Bone marrow (tissue), 2 donors: ENCODE measurements at places on chromosomes 7 and 10.
A peak's percentile ranks its signal among the peaks of the same experiment; 100 is the strongest.

- no peak for DNase-seq
Measured at GRCh38 chr7:14170872-14171271, 181.4 kb upstream of the ETV1 start.

DNA sequence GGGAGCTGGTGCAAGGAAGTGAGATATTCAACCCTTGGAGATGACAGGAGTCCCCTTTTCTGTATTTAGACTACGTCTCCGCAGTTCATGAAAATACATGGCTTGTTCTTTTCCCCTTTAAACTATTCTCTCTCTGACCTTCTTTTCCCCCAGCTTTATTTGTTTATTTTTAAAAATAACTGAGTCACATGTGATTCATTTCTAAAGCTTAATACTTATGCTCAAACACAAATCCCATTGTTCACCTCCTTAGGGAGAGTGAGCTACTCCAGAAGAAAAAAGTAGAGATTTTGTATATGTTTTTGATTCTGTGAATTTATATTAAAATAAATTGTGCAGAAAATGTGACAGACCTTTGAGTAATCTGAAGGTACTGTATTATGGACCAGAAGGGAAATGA lies 35.9 kb upstream of the FZD1 start:
- DNase-seq: no peak

GRCh38 chr7:2510130-2510776 lies 9.3 kb upstream of the LFNG start:
- DNase-seq: no peak

- DNase-seq: no peak
Measured at GRCh38 chr7:6288270-6288860, 15.9 kb upstream of the CYTH3 start.

- no peak for DNase-seq
Measured at GRCh38 chr10:131762789-131763696, 137.8 kb upstream of the PPP2R2D start.

GRCh38 chr7:22193450-22193983 lies 163.4 kb downstream of the RAPGEF5 start:
- no peak for DNase-seq

- DNase-seq: no peak
Measured at GRCh38 chr10:78455236-78455635, 421.6 kb downstream of the RPS24 start.

GRCh38 chr7:2116989-2117591 lies 115.7 kb downstream of the MAD1L1 start:
- DNase-seq: no peak

- DNase-seq: peak; percentile 24
Measured at GRCh38 chr10:80485946-80486764, 32.0 kb downstream of the TSPAN14 start.

DNA sequence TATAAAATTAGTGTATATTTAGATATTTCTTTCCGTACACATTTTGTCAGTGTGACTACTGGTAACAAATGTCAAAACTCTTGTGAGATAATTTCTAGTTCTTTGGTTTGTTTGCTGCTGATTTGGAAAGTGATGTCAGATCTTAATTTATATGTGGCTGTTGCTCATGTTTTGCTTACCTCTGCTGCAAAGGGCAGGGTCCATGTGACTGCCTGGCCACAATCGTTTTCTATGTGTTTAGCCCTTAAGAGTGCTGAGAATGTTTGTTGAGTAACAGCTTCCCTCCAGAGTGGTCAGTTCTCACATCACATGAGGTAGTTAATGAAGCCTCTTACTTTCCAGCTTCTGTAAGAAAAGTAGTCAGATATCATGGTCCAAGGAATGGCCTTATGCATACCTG lies 4.2 kb downstream of the NRBF2 start:
- DNase-seq: no peak

DNA sequence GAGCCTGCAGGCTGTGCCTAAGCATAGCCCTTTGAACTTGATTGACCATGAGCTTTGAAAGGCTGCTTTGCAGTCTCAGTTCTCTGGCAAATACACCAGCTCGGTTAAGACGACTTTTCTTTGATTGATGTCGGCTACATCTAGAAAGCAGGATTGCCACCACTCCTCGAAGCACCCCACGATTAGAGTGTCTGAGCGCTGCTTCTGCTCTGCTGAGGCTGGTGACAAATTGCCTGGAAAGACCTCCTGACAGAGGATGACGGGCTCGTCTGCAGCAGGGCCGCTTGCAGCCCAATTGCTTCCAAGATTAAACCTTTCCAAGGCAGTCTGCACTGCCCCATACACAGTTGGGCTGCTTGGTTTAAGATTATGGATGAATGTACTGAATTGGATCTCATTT lies 182.0 kb downstream of the CUX1 start:
- DNase-seq: no peak

DNA sequence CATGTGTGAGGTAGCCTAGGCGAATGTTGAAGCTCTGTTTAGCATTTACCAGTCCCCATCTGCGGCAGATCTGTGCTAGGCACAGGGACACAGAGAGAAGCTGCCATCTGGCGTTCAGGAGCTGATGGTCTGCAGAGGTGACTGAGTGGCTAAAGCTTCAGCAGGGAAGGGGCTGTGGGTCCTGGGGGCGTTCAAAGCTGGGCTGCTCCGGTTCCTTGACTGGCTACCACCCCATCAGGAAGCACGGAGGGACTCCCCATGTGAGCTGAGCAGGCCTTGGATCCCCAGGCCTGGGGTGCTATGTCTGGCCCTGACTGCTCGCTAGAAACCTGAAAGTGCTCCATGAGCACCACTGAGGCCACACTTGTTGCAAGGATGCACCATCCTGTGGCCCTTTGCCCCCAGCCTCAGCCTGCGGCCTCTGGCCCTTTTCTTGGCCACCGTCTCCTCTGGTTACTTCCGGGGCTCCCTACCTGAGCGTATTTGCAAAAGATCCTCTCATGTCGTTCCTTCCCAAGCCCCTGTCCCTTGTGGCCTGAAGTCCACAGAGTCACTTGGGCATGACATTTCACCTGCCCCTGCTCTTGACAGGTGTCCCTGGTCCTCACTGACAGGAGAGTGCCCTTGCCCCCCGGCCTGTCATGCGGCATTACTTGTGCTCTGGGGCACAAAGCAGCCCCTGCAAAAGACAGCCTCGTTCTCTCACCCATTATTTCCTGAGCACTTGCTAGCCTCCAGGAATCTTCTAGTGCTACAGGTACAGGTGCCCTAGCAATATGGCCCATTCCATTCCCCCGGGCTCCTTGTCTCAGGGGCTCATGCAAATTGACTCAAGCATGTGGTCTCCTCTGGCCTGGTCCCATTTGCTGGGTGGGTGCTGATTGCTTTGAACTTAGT lies 108.1 kb downstream of the GLRX3 start:
- no peak for DNase-seq

- DNase-seq: no peak
Measured at GRCh38 chr7:147235645-147236382, 1119.2 kb downstream of the CNTNAP2 start.

DNA sequence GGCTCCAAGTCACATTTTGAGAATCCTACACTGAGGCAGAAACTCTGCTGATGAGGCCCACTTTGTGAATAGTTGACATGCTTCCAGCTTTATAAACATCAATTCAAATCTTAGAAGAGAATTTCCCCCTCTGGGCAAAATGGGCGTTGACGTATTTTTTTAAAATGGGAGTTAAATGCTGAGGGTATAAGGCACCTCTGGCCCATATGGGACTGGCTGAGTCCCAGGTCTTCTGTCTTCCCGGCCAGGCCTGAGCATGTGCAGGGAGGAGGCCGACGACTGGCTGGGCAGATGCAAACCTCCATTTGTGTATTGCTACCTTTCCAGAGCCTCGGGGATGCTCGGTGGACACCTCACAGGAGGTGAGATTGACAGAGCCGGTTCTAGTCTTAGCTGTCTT lies 37.7 kb downstream of the BUB3 start:
- no peak for DNase-seq

- DNase-seq: no peak
Measured at GRCh38 chr10:51462076-51462779, 237.2 kb downstream of the CSTF2T start.

GRCh38 chr7:157392256-157393037 lies 55.6 kb downstream of the DNAJB6 start:
- no peak for DNase-seq

GRCh38 chr7:7237201-7237977 lies 55.0 kb downstream of the C1GALT1 start:
- DNase-seq: no peak

- DNase-seq: no peak
Measured at GRCh38 chr10:72258617-72259016, 15.1 kb upstream of the DDIT4 start.

DNA sequence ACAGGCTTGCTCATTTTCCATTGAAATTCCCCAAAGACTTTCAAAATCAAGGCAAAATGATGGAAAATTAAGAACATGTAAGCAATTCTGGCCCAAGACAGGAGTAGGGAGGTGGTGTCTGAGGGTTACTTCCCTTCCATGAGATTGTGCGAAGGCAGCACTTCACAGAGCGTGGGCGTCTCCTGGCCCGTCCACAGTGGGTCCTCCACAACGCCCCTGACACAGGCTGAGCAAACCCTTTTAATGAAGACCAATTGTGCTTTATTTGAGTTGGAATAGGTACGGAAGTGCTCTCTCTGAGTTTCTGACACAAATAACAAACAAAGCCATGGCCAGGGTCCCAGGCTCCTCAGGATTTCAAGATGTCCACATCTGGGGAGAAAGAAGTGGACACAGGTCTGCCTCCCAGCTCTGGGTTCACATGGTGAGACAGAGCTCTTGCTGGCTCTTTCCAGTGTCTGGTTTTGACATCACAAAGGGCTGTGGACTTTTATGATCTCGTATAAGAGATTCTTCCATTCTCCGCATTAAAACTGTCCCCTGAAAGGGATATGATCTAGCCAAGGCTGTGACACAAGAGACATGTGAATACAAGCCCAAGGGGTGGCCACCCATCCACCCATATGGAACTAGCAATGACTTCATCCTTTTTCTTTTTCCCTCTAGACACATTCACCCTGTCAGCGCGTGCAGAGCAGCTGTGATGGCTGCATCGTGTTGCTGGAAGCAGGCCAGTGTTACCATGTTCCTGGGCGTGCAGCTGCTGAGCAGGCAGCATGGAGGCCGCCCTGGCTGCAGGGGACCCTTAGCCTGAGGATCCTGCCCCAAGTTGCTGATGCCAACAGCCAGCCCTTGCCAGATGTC lies 145.6 kb downstream of the ADAM12 start:
- no peak for DNase-seq

- no peak for DNase-seq
Measured at GRCh38 chr10:24824536-24824935, 100.8 kb upstream of the ARHGAP21 start.

DNA sequence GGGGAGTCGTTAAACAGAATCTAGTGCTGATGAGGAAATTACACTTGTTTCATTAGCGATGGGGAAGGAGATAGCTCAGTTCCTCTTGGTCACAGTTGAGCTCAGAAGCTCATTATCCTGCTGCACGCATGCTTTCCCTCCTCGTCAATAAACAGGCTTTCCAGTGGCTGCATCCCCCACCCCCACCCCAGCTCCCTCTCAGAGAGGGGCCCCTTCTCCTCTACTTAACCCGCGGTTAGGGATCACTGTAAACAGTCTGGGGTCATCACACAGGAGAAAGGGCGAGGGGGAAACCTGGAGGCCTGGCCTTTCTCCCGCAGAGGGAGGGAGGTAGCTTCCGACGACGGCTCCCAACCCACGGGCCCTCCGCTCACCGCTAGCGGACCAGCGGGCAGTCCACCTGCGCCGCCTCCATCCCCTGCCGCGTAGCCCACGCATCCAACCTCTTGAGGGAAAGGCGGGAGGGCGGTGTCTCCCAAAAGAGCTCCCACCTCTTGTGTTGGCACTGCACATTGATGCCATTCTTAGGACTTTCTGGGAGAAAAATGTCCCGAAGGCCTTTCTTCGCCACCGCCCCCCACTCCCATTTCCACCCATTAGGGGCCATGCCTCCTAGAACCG lies 80.8 kb downstream of the PAX2 start:
- no peak for DNase-seq

DNA sequence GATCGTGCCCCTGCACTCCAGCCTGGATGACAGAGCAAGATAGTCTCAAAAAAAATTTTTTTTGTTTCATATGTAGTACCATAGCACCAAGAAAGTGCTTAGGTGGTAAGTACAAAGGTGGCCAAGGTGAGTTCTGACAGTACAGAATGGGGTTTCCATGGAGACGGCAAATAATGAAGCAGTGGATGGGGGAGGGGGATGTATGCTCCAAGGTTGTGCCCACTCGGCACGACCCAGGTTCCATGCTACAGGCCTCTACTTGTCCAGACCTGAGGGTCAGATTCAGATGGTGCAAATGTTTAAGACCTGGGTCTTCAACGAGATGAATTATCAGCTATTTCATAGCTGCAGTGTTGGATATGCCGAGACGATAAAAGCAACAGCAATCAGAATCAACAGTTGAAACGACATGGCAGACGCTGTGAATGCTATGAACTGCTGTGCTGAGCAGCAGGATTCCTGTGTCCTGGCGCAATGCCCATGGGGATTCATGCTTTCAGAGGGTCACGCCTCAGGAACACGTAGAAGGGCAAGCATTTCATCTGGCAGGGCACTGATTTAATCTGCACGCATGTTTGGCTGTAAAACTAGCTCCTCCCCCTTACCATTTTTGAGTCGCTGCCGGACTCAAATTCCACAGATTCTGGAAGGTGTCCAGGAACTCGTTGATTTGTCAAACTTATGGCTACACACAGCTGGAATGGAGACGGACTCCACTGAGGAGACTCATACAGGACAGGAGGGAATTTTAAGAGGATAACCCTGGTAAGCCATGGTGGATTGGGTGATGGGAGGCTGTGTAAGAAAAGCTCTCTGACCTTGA lies 256.5 kb downstream of the FRMD4A start:
- no peak for DNase-seq

GRCh38 chr10:69359148-69359547 lies 57.6 kb downstream of the TACR2 start:
- DNase-seq: no peak

DNA sequence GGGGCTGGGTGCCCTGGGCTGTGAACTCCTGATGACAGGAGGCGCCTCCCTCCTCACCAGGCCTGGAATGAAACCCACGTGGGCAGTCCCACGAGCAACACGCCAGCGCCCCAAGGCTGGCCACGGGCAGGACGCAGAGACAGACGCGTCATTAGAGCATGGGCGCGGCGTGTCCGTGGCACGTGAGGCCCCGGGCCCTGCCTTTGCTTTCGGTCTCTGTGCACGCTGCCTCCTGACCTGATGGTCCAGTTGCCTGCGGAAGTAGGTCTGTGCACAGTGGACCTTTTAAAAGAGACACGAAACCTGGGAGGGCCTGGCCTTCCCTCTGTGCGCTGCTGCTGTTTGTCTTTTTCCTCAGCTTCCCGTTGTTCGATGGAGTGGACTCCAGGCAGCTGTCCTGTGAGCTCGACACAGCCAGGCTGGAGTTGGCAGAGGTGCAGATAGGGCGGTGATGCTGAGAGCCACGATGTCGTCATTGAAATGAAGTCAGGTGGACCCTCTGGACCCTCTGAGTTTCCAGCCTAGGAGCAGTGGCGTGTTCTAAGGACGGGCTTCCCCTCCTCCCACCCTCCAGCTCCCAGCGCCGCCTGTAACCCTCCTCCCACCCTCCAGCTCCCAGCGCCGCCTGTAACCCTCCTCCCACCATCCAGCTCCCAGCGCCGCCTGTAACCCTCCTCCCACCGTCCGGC lies 40.1 kb upstream of the CFAP46 start:
- DNase-seq: no peak

DNA sequence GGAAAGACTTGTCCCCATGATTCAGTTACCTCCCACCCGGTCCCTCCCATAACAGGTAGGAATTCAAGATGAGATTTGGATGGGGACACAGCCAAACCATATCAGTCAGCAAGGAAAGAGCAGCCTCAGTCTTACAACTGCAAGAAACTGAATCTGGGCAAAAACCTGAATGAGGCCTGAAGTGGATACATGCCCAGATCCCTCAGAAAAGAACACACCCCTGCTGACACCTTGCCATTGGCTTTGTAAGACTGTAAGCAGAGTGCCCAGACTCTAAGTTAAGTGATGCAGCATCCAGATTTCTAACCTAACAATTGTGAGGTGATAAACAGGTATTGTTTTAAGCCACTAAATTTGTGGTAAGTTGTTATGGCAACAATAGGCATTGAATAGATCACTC lies 670.8 kb downstream of the SORCS1 start:
- no peak for DNase-seq
